Kidney capillary endothelial cell (primary cell): ENCODE measurements at places on chromosomes 11 and 22.

DNA sequence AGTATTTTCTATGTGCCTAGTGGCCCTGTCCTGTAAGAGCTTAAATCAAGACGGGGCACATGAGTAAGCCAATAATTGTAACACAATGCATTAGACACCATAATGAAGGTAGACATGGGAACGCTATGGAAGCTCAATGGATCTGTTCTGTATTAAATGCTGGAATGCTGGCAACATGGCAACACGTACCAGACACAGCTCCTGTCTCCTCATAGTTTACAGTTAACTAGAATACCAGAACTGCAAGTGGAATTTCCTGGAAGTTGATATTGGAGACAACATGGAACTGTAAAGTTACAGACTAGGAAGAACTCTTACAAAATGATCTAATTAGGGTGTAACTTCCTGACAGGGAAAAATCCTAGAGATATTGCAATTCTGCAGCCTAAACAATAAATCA is 12.4 kb downstream of the P4HA3 start:
- DNase-seq, result no peak

GRCh38 chr22:37752189-37753087 is 55.3 kb upstream of the GCAT start:
- peak; percentile 83 for DNase-seq

DNA sequence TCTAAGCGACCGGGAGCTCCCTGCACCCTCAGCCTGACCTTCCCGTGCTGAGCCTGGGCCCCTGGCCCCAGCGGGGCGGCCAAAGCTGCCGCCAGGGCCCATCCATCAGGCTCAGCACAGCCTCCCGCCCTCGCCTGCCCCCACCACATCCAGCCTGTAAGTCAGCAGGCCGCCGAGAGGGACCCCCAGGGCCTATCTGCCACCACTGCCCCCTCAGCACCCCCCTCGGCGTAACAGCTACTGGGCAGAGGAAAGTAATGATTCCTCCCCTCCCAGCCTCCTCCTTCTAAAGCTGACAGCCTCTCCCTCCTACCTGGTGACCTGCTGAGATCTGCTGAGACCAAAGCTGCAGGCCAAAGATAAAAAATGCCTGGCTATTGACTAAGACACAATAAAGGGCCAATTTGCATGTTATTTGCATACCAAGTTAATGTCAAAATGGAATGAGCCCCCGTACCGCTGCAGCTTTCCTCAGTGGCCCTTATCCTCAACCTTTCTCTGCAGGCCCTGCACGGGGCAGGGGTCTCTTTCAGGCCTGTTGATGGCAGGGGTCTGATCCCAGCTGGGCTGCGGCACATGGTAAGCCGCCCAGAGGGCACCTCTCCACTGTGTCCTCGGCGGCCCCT is 51.6 kb downstream of the RPUSD4 start:
- DNase-seq, result no peak

DNA sequence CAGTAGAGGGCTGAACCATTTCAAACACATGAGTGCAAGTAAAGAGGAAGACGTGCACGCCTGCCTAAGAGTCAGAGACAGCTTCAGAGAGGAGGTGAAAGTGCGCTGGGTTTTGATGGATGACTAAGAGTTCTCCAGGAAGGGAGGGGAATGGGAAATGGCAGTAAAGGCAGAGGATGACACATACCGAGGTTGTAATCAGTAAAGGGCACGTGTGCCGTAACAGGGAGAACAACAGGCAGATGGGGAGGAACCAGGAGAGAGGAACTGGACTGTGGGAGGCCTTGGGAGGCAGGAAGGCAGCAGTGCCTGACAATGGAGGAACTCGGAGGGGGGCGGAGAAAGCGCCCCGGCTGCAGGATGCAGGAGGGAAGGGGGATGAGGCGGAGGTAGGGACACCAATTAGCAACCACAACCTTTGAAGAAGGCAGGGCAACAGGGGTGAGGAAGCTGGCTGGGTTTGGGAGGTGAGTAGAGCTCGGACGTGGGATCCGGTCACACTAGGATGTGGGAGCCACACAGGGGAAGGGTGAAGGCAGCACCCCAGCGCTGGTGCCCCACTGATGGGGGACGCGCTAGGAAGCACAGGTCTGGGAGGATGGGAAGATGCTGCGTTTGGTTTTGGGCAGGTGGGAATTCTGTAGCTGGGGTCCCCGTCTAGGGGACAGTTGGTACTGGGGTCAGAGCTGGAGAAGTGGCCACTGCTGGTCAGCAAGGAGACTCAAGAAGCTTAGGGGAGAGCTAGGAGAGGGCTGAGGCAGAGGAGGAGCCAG is 67.4 kb downstream of the SCUBE1 start:
- DNase-seq, result peak; percentile 94

DNA sequence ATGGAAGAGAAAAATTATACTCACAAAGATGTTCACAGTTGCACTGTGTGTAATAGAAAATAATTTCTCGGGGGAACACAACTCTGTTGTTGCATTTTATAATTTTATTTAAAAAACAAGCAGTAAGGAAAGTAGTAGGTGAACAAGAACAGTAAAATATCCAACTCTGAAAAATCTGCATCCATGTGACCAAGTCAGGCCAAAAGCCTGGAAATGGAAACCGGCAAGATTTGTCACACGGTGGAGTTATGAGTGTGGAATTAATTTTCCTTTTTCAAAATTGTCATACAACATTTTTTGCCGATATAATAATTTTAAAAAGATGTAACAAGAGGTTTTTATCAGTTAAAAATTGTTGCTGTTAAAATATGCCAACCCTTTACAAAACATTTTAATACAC is 1421.5 kb downstream of the BRD1 start:
- DNase-seq, result no peak

GRCh38 chr11:119728651-119729580 is at the start of gene NECTIN1:
NECTIN1 (minus strand) TSS chr11:119729200; CDS start chr11:119728553, 647 bp downstream.
- peak; percentile 77 for DNase-seq

- no peak for DNase-seq
Observed at GRCh38 chr11:94885133-94885532, 88.2 kb downstream of the CWC15 start.

DNA sequence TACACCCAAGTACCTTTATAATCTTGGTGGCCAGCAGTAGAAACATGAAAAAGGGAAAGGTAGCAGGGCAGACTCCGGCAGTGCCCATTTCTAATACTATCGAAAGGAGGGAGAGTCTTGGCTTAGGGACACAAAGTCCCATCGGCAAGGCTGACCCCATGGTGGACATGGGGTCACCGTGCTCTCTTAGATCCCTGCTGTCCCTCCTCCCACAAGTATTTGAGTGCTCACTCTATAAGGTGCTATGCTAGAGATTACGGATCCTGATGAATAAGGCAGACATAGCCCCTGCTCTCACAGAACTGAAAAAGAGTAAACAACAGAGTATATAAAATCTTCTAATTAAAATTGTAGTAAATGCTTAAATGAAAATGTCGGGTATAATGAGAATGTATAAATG is 172.4 kb upstream of the PITPNB start:
- no peak for DNase-seq

GRCh38 chr11:10265936-10266335 is 28.1 kb downstream of the SBF2 start:
- no peak for DNase-seq

DNA sequence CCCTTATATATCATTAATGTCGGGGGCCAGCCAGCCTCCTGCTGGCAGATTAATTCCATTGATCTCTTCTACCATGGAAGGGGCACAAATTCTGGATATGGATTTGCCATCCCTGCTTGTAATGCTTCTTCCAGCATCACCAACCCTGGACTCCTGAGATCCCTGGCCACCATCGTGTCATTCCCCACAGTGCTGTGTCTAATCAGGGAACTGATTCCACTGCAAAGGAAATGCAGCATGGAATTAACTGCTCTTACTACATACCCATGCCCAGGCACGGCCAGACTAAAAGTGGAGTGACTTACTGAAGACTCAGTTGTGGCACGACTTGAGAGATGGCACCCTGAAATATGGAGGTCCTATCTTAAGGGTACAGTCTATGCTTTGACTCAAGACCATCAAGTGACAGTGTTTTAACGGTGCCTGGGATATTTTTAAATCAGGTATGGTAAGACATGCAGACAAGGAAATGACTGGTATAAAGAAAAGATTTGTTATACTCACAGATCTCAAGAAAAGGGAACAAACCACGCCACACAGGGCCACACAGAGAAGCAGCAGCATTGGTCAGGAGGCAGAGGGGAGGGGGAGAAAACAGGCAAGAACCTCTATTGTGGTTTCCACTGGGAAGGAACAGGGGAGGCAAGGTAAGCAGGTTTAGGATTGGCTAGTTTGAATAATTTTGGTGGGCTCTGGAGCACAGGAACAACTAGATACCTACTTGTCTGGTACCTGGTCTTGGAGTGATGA is 65.1 kb downstream of the IGLL5 start:
- DNase-seq, result no peak

GRCh38 chr22:50696251-50696798 is 23.7 kb downstream of the SHANK3 start:
- DNase-seq, result no peak

DNA sequence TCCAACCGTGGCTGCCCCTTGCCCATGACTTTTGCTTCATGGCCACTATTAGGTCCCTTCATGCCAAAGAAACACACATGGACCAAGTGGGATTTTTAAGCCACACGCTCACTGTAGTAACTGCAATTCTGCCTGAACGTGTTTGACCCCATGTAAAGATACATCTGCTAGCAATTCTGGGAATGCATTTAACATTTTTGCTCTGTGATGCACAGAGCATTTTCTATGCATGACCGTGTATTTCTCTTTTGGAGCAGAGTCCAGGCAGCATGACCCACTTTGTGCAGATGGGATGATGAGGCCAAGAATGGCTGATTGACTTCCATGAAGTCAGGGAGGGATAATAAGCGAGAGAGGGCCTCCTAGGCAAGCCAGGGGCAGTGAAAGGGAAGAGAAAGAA is 108.5 kb downstream of the TP53I11 start:
- DNase-seq, result no peak

- DNase-seq, result no peak
Observed at GRCh38 chr11:14144934-14145333, 182.4 kb downstream of the SPON1 start.

GRCh38 chr11:8913961-8914660 is 3.1 kb downstream of the AKIP1 start:
- DNase-seq, result peak; percentile 54

DNA sequence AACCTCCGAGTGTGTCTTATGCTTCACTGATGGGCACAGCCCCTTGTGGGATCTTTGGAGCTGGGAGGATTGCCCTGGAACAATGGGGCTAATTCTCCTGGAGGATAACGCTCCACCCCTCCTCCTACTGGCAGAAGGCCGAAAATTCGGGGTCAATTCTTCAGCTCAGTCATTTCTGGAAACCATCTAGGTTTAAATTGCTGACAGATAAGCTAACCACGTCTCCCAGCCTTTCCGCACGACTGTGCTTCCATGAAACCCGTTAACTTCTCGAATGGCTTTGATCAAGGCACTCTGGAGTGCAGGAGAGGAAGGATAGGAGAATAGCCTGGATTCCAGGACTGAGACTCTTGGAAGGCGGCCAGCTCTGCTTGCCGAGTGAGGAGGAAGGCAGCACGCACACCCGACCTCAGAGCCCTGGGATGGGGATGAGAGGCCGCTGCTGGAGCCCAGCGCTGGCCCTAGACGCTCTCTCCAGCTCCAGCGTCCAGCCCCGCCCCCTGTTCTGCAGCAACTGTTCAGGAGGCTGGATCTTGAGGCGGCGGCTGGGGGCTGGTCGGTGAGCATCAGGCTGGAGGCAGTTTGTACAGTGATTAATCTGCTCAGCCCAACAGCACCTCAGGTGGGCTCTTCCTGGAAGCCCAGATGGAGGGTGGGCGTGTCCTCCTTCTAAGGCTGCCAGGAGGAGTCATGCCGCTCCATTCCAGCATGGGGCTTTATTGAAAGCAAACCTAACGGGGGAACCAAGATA is 176.7 kb upstream of the NCAM1 start:
- no peak for DNase-seq

GRCh38 chr11:2268729-2269600 is 1.4 kb downstream of the ASCL2 start:
- no peak for DNase-seq

DNA sequence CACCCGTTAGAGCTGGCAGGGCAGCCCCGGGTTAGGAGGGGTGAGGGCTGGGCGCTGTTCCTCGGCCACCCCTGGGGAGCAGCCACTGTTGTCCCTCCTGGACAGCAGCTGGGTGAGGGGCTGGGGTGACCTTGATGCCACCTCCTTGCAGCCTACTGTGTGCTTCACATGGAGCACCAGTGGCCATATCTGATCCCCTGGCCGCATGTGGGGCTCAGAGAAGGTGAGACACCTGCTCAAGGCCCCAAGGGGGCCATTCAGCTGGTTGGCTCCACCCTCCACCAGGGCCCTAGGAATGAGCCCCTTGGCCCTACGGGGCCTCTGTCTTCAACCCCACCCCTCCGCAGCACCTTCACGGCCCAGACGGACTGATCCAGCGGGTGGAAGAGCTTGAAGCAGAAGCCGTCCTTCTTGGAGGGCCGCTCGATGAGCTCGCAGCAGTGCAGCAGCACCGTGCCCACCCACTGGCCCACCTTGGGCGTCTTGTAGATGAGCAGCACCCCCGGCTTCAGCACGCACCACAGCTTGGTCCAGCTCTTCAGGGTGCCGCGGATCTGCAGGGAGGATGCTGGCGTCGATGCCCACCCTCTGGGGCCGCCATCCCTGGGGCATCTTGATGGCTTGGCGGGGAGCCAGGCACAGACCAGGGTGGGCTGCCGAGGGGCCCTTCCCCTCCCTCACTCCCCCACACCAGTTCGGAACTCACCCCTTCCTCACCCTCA is 44.9 kb downstream of the OSBPL5 start:
- no peak for DNase-seq

- no peak for DNase-seq
Observed at GRCh38 chr11:119756169-119756865, 27.3 kb upstream of the NECTIN1 start.

GRCh38 chr11:127649071-127649470 is 648.5 kb upstream of the KIRREL3 start:
- no peak for DNase-seq

- DNase-seq, result no peak
Observed at GRCh38 chr11:32400670-32401369, 34.5 kb downstream of the WT1 start.

DNA sequence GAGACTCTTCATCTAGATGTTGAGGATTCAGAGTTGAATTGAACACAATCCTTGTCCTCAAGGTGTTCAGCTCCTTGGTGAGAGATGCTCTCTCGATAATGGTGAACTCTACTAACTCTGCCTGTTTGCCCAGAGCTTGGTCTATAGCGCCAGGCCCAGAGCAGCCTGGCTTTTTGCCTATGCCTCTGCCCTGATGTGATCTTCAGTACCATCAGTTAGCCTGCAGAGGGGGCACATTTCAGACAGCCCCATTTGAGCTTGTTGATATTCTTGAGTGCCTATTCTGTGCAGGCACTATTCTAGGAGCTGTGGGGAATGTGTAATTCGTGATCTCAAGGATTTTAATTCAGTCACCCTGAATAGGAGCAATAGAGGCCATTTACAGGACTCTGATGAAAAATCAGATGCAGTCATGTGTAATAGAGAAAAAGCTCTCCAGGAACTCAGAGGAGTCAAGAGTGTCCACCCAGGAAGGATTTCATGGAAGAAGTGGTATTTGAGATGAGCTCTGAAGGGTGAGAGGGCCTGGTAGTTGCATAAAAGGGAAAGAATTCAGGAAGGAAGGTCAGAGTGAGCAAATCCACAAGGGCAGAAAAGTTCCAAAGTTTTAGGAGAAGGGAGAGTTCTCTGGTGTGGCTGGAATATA is 19.3 kb downstream of the GTPBP1 start:
- DNase-seq, result no peak
